NCI-H1694 treated with DMSO at 0.1 percent for 48 hours (cell line): ENCODE measurements at places on chromosomes 3 and 15.

GRCh38 chr15:96328181-96328876, 2.2 kb upstream of the NR2F2 start:
- no peak for DNase-seq

DNA sequence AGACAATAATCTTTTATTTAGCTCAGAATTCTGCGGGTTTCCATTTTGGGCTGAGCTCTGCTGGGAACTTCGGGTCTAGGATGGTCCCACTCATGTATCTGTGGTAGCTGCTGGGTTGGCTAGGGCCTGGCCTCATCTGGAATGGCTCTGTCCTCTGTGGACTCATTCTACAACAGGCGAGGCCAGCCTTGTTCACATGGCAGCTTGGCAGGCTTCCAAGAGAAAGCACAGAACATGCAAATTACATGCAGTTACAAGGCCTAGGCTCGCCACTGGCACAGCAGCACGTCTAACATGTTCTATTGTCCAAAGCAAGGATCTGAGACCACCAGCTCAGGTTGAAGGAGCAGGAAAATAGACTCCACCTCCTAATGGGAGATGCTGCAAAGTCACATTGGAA, 431.4 kb downstream of the PDCD6IP start:
- DNase-seq = no peak

GRCh38 chr3:73324203-73325155, 263.0 kb downstream of the EBLN2 start:
- no peak for DNase-seq

DNA sequence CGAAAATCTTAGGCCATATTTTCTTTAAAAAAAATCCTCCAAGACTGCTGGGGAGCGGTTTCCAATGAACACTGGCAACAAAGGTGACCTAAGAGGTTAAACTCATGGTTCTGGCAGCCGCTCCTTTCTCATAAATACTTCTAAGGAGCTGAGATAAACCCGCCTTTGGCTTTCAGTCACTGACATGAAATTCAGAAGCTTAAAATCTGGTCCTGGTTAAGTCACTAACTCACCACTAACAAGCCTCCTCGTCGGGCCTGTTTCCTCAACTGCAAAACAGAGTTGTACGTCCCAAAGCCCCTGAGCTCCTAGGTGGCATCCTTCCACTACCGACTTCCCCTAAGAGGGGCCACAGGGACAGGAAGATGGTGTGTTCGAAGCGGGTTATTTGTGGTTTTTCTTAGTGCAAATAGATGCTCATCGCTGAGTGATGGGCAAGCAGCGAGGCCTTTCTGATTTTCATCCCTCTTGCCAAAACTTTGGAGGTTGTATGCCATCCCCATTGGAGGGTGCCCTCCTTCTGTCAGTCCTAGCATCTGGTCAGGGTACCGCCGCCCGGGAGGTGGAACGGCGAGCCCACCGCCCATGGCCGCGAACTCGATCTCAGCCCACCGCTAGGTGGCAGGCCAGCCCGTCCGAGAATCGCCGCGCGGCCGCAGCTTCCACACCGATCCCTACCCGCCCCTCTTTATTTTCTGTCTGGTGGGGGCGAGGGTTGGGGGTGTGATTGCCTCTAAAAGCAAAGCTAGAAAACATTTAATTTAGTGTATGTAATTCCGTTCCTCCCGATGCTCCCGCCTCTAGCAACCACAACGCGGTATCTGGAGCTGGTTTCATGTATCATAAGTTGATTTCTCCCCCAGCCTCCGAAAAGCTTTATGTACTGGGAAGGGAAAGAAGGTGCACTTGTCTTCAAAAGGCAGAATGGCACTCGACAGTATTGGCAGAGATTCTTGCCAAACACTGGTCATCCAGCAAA, 4.6 kb downstream of the BCL6 start:
- DNase-seq = peak; percentile 61

- no peak for DNase-seq
Observed at GRCh38 chr3:111531446-111531845, 10.6 kb upstream of the CD96 start.

GRCh38 chr15:63487076-63487757, 17.2 kb upstream of the USP3 start:
- no peak for DNase-seq

DNA sequence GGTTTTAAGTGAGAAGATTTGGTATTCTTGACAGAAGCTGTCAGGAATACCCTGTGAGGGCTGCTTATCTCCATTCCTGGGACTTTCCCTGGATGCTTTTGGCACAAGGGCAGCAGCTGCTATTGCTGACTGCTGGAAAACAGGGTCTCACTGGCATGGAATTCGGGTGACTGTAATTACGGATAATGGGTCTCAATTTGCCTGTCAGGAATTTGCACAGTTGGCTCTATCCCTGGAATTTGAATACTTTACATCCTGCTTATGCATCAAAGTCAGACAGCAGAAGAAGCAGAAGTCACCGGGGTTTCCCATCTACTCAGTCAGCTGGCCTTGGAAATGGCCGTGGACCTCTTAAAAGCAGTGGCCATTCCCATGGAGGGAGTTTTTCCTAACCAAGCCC, 25.9 kb upstream of the AKAP13 start:
- no peak for DNase-seq

GRCh38 chr3:123692041-123692440, 107.2 kb upstream of the HACD2 start:
- no peak for DNase-seq

DNA sequence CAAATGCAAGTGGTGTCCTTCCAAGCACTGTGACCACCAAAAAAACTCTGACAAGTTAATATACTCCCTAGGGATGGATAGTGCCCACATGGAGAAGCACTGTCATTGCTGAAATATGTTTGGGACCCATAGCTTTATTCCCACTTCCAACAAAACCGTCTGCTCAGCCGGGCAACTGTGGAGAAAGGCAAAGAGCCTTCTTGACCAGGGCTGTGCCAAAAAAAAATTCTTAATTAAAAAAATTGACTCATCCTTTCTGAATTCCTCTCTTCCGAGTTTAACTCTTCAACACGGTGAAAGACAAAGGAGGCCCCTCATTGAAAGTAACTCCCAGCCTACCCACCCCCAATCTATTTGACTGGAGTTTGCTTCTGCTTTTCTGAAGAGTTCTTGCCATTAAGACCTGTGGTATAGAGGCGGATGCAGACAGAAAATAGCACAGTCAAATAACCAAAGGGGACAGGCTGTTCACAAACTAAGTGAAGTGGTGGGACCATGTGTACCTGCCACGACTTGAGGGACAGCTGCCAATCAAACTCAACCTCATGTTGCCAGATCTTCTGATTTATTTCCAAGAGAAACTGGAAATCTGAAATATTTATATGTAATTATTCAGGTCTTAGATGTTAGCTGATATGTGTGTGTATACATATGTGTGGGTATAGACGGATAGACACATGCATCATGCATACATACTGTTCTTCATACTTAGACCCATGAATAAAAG, 135.4 kb upstream of the PFN2 start:
- DNase-seq = no peak

- no peak for DNase-seq
Observed at GRCh38 chr15:50624616-50625168, 61.9 kb downstream of the TRPM7 start.

DNA sequence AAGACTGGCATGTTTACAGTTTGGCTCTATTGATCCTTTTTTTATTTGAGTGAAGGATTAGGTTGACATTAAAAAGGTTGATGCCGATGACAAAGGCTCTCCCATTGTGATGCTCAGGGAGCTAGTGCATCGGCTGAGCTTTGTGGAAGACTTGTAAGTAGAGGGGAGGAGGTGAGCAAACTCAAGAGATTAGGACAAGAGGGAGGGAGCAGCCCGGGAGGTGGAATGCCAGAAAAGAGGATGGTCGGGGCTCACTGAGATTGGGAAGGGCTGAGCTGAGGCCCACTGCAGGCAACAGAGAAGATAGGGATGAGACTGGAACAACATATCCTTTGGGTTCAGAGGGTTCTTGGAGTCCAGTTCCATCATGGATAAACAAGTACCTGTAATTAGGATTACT, 26.5 kb upstream of the PSMD6 start:
- DNase-seq = no peak

- DNase-seq = no peak
Observed at GRCh38 chr3:34111361-34111760, 312.9 kb downstream of the PDCD6IP start.

GRCh38 chr3:52752045-52752660, 18.6 kb downstream of the NEK4 start:
- DNase-seq = no peak
